Fibroblast of pulmonary artery (primary cell): ENCODE measurements at places on chromosomes 12 and 14.

GRCh38 chr14:65255583-65256461 is 153.5 kb upstream of the MAX start:
- DNase-seq, result peak; percentile 38

DNA sequence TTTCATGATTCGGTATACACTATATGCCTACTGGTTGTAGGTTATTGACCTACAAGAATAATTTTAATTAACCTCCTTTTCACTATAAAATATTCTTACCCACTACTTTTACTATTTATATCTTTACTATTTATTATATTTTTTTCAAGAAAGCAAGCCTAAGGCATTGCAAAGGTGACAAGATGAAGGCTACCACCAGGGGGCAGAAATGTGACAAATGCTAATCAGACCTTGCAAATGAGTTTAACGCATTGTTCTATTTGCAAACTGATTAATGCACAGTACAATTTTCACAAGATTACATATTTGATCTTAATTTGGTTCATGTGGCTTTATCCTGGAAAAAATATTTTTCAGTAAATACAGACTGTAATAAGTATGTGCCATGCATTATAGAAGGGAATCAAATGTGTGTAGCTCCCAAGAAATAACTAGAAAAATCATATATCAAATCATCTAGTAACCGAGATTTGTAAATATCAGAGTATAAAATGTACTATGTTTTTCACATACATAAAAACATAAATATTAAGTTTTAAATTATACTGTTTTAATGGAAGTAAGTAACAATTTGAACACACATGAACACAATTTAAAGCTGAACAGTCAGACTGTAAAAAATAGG is 107.0 kb downstream of the ADAMTS20 start:
- peak; percentile 78 for DNase-seq

DNA sequence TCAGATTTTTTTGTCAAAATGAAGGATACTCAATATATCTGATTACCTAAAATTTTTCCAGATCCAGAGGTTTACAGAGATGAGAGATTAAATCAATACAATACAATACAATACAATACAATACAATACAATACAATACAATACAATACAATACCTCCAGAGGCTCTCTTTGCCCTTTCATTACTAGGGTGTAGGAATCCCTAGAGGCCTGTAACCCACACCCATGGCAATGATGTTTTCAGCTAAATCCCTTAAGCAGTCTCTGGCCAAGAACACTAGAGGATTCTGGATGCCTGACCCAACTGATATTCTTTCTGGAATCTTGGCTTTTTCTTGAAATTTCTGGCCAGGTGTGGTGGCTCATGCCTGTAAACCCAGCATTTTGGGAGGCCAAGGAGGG is 23.7 kb upstream of the AEBP2 start:
- no peak for DNase-seq

GRCh38 chr14:42535397-42535796 is 928.7 kb downstream of the LRFN5 start:
- no peak for DNase-seq

DNA sequence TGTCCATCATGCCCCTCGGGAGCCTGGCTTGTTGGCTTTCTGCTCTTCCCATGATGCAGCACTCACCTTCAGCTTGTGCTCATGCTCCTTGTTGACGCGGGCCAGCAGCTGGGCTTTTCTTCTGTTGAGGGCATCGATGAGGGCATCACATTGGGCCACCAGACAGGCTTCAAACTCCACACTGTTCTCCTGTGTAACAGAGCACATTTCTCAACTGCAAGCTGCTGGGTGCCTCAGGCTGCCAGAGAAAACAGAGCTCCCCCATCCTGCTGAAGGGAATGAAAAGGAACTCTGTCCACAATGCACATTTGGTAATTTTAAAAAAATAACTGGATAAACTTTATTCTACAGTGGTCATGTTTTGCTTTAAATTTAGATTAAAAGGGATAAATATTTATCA is 72.1 kb downstream of the TRIM9 start:
- no peak for DNase-seq

DNA sequence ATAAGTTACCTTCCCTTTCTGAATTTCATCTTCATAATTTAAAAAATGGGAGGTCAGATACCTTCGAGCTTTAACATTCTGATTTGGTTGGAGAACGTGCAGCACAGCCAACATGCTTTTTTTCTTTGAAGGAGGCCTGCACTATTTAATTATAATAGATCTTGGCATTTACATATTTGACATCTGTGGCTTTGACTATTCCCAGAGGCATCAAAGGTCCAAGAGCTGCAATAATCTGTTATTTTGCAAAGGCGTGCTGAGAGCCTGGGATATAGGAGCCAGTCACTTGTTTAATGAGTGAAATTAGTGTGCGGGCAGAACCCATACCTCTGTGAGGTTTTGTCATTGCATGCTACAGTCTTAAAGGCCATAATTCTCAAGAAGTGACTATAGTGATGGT is 26.4 kb downstream of the SLC8A3 start:
- no peak for DNase-seq

DNA sequence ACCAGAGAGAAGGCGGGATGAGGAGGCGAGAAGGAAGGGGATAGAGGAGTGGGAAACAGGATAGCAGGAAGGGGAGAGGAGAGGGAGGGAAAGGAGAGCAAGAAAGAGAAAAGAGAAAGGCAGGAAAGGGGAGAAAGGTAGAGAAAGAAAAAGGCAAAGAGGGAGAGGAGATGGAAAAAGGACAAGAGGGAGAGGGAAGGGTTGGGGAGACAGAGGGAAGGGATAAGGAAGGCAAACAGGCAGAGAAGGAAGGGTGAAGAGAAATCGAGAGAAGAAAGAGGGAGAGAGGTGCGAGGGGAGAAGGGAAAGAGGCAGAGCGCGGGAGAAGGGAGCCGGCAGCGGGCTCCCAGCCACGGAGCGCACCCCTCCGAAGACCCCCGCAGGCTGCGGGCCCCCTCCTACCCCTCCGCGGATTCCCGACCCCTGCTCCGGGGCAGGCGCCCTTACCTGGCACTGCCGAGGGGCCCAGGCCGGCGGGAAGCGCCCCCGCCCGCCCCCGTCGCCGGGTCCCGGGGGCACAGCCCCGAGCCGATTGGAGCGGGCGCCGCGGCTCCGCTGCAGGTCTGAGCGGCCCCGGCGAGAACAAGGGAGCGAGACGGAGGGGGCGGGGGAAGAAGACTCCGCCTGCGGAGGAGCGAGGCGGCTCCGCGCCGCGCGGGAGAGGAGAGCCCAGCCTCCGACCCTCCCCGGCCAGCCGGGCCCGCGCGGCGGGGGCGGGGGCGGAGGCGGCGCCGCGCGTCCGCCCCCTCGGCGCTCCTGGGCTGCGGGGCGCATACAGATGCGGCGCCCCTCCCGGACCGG is at the start of gene CDH24:
TSS of gene CDH24 (minus strand) at position 565 of the 801 bp plus-strand sequence. CDS start 1,787 bp downstream, outside the sequence.
- peak; percentile 65 for DNase-seq

DNA sequence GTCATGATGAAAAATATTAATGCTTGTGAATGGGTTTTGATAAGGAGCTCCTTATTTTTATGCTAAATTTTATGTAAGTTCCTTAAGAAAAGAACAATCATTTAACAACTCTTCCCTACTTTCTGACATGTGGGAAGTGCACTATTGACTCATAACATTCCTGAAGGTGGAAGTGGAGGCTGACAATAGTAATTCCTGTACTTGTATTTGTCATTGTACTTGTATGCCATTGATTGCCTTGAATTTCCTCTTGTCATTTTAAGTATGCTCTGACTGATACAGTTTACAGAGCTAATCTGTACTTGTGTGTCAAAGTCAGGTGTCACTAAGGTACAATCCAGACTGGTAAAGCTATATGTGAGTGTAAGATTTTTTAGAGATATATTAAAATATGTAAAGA is 440.0 kb downstream of the SLC16A7 start:
- DNase-seq, result peak; percentile 6

GRCh38 chr14:61287196-61287595 is 6.1 kb upstream of the TMEM30B start:
- no peak for DNase-seq

DNA sequence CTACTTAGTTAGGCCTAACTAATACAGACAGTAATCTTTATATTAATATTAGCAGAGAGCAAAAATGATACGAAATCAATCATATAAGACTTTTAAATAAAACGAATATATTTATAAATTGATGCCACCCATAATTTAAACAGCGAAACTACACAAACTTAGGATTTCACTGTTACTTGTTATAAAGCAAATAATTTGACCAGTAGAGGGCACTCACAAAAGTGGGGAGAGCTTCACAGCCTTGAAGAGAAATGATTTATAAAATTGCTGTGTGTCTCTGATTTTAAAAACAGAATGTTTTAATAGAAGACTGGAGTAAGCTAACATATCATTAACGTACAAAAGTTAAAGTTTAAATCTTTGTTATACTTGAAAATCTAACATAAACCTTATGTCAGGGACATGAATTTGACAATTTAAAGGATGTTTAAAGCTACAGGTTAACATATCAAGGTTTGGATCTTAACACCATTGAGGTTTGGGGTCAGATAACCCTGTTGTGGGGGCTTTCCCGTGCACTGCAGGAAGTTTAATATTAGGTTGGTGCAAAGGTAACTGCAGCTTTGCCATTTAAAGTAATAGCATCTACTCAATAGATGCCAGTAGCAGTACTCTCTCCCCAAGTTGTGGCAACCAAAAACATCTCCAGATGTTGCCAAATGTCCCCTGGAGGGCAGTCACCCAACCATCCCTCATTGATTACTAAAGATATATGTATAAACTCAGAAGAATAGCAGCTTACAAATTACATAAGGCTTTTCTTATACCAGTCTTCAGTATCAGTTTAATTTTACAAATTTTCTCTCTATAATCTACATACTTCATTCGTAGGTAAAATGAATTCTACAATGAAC is 9.3 kb downstream of the KRAS start:
- peak; percentile 76 for DNase-seq

- no peak for DNase-seq
Measured at GRCh38 chr14:32707742-32708500, 230.8 kb upstream of the NPAS3 start.

DNA sequence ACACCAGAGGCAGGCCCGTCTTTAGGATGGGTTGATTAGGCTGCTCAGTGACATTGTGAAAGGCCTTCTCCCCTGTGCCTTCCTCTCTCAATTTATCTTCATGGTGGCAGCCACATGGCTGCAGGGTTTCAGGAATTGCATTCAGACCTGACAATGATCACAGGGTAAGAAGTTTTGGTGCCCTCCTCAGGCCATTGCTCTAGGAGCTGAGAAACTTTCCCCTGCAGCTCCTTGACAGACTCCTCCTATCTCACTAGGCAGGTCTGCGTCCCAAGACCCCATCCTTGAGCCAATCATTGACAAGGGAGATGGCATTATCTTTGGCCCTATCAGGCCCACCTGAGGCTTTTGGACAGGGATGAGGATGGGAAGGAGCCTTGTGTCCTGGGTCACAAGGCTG is 57.4 kb upstream of the ANO4 start:
- no peak for DNase-seq

GRCh38 chr14:92696366-92696765 is 52.1 kb downstream of the LGMN start:
- no peak for DNase-seq
